ENCODE measurements at places on chromosomes 16 and 17. TPM values are rescaled to one million over a fixed set of nuclear protein-coding genes. Genes with fewer than 3 reads are reported as not detected.

The GSG1L gene
- not detected for total RNA-seq

The TSR1 gene
- total RNA-seq, result 34.3 TPM

The DNAI2 gene
- not detected for total RNA-seq

The OTOP3 gene
- not detected for total RNA-seq

The TP53TG3F gene
- total RNA-seq, result not detected

GRCh38 chr17:32720671-32721070 lies 156.3 kb downstream of the MYO1D start:
- no peak for DNase-seq

DNA sequence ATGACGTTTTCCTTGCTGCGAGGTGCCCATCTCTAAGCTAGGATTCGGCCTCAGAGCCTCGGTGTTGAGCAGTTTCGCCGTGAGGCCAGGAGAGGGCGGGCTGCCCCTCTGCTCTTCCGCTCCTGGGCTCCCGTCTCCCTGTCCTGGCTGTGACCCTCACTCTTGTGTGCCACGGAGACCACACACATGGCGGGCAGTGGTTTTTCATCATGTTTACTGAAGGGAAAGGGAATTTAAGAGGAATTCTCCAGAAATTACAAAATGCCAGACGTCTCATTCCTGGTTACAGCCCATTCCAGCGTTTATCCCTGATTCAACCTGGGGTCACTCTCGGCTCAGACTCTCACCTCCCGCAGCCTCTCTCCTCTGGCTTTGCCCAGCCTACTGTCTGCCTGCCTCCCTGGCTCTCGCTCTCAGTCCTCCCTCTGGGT lies 96.8 kb upstream of the ELAC2 start:
- no peak for DNase-seq

DNA sequence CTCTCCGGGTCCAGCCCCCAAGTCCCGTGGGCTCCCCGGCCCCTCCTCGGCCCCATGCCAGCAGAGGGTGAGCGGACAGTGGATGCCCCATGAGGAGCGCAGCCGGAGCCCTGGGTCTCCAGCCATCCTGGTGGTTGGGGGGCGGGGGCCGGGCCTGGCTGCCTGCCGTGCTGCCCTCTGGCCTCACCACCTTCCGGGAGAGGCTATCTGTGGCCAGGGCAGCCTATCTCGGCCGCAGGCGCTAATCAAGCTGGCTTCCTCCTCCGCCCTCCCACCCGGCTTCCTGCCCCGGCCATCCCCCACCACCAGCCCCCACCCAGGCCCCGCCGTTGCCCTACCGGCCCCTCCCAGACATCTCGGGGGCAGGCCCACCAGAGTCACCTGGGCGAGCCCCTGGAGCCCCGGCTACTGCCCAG lies 46.8 kb downstream of the ZFPM1 start:
- no peak for DNase-seq

DNA sequence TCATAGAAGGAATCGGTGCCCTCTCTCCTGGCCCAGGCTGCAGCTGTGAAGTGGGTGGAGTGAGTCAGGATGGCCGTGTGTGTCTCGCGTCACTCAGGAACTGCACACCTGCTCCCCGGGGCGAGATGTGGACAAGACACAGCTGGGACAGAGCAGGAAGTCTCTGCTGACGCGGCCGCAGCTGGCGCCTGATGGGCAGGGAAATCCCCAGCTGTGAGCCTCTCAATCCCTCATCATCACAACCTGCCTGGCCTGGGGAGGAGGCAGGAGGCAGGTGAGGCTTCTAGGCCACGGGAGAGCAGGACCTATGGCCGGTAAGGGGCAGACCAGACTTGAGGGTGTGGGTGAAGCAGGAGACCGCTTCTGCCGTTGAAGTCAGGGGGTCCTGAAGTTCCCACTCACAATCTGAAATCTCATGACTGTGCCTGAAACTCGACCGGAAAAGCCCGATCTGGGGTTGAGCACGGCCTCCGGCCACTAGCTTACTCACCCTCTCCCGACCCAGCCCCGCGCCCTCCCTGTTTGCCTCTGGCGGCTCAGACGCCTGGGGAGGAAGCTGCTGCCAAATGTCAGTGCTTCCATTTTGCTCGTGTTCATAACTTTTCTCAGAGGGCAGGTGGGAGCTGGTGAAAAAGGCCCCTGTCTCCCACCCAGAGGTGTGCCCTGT lies 1.1 kb upstream of the TRPV3 start:
- peak; percentile 28 for DNase-seq

- DNase-seq, result peak; percentile 87
These were observed 1.5 kb downstream of the TMEM102 start for GRCh38 chr17:7436556-7437368.

DNA sequence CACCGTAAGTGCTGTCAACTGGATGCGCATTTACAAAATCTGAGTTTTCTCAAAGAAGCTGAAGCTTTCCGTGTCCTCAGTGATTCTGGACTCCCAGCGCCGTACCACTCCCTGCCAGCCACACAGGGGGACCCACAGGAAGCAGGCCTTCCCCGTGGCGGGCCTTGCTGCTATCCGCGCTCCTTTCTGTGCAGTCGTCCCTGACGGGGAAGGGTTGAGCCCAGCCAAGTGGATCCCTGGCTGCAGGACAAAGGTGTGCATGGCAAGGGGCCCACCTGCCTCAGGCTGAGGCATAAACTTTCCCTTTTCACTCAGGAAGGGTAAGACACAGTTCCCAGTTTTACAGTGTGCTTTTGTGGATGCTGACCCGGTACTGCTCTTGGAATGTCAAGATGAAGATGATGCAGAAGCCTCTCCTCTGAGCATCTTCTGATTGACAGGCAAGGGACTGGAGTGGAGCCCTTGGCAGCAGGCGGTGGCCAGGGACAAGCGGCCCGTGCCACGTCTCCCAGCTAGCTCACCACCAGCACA lies 93.0 kb downstream of the ANKRD11 start:
- no peak for DNase-seq

DNA sequence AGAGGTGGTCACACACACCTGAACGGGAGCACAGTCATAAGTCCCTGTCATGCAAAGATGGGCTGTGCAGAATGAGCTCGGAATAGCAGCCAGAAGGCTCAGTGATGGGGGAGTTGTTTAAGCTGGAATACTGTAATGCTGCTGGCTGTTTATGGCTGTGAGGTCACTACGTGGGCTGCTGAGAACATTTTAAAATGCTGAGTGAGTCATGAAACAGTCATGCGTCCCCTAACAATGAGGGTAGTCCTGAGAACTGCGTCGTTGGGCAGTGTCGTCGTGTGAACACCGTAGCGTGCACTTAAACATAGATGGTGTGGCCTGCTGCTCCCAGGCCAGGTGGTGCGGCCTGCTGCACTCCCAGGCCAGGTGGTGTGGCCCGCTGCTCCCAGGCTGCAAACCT lies 39.7 kb downstream of the TBCD start:
- no peak for DNase-seq

DNA sequence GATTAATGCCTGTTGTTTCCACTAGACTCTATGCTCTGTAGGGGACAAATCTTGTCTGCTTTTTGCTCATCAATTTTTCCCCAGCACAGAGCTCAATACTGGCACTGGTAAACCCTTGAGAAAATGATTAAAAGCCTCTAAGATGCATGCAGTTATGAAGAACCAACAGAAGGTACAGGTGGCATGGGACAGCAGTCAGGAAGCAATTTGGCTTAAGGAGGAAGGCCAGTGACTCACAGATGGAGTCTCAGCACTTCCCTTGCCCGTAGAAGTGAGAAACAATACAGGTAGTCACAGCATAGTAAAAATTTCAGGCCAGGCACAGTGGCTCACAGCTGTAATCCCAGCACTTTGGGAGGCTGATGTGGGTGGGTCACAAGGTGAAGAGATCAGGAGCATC lies 504.7 kb upstream of the RBFOX1 start:
- no peak for DNase-seq

- no peak for DNase-seq
These were observed 3.5 kb downstream of the ZFPM1 start for GRCh38 chr16:88456356-88457292.

DNA sequence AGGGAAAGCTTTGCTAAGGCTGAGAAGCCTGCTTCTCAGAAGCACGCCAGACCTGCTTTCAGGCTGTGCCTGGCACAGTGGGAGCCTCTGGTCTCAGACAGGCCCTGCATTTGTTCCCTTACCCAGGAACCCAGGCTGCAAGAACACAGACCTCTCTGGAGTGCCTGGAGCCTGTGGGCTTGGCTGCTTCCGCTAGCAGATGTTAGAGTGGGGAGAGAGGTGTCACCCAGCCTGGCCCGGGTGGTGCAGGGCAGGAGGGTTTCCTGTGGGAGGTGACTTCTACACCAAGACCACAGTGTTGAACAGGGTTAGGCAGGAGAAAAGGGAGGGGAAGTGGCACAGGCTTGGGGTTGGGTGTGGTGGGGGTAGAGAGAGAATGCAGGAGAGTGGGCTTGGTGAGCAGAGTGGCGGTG lies 35.8 kb upstream of the ADGRG1 start:
- no peak for DNase-seq

- DNase-seq, result no peak
These were observed 8.8 kb downstream of the ITGAL start for GRCh38 chr16:30481381-30481780.

GRCh38 chr17:73423159-73423715 lies 111.4 kb upstream of the CDC42EP4 start:
- DNase-seq, result no peak

All from Calu3 (cell line).